ENCODE measurements at places on chromosomes 2 and 18.

DNA sequence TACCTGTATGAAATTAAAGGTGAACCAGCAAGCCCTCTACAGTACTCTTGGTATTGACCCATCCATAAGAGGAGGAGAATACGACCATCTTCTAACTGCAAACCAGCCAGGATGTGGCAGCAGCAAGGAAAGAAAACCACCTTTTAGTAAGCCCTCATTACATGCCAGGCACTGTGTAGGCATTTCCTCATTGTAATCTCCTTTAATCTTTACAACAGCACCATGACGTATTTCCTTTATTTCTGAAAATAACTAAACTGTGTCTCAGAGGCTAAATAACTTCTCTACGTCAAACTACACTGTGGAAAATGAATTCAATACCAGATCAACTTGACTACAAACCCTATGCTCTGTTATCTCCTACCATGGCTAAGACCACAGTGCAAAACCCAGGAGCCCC, 18.2 kb downstream of the WDR35 start:
- DNase-seq = no peak

GRCh38 chr2:241188361-241189092, at the start of gene ANO7:
Gene ANO7, plus strand, starts transcription at chr2:241188677. Its CDS starts 1,387 bp downstream, at chr2:241190064.
- DNase-seq = no peak

GRCh38 chr2:160940699-160941098, 219.5 kb upstream of the TANK start:
- peak; percentile 9 for DNase-seq

GRCh38 chr2:120629241-120629895, 106.3 kb upstream of the GLI2 start:
- no peak for DNase-seq

GRCh38 chr2:110858993-110859701, 126.8 kb downstream of the ACOXL start:
- DNase-seq = no peak

DNA sequence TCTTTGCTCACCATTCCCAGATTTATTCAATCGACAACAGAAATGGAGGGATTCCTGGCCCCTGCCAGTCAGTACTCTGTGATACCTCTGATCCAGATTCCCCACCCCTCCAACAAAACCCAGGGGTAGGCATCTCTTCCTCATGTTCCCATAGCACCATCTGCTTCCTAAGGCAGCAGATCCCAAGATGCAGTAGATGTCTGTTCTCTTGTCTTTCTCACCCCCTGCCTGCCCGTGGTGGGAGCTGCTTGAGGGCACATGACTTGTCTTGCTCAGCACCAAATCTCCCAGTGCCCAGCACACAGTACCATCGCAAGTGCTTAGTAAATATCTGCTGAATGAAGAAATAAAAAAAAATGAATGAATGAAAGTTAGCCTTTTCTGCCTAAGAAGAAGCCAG, 98.2 kb downstream of the ZBTB7C start:
- DNase-seq = no peak

GRCh38 chr2:98880266-98881152, 55.5 kb downstream of the CRACDL start:
- no peak for DNase-seq

DNA sequence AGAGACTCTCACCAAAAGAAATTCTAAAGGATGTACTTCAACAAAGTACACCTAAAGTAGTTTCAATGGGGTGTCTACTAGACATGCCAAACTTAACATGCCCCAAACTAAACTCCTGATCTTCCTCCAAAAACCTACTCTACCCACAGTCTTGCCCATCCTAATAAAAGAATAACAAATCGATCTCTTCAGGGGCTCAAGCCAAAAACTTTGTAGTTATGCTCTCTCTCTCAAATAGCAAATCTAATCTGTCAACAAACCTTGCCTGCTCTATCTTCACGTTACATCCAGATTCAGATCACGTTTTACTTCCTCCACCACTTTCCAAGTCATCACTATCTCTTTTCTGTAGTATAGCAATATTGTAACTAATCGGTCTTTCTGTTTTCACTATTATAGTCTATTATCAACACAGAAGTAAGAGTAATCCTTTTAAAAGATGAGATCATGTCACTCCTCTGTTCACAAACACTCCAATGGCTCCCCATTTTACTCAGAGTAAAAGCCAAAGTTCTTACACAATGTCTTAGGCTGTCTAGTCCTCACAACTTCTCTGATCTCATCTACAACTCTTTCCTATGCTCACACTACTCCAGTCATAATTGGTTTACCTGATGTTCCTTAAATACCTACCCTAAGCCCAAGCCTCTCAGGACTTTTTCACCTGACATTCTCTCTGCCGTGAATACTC, 79.9 kb downstream of the THADA start:
- DNase-seq = no peak

GRCh38 chr2:96399342-96400048, 63.9 kb downstream of the NCAPH start:
- no peak for DNase-seq

GRCh38 chr2:202140522-202141252, 67.6 kb downstream of the KIAA2012 start:
- DNase-seq = no peak

GRCh38 chr2:121330921-121331320, 45.9 kb upstream of the TFCP2L1 start:
- no peak for DNase-seq

- no peak for DNase-seq
These were observed 252.5 kb downstream of the SMAD2 start for GRCh38 chr18:47677952-47678351.

DNA sequence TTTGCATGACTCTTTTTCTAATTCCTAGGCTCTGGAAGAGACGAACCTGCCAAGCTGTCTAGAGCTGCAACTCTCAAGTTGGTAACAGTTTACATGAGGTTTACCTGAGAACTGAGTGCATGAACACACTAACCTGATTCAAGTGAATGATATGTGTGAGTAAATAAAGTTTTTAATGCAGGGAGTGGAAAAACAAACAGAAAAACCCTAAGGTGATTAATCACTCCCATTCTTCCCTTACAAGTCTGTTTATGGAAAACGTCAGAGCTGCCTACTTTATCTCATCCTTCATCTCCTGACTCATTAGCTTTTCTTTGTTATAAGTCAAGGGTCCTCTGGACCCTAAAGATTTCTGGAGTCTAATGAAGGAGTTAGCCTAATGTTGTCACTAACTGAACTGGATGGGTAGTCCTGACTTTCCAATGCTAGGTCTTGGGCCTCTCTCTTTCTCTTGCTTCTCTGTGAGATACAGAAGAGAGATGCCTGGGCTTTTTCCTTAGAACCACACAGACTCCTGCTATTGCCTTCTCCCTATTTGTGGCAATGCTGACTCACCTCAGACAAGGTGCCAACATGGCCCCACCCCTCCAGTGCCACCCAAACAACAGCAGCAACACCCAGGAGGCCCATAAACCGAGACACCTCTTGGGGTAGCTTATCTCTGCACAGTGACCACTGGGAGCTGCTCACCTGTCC, 952.4 kb downstream of the EPHA4 start:
- DNase-seq = no peak

DNA sequence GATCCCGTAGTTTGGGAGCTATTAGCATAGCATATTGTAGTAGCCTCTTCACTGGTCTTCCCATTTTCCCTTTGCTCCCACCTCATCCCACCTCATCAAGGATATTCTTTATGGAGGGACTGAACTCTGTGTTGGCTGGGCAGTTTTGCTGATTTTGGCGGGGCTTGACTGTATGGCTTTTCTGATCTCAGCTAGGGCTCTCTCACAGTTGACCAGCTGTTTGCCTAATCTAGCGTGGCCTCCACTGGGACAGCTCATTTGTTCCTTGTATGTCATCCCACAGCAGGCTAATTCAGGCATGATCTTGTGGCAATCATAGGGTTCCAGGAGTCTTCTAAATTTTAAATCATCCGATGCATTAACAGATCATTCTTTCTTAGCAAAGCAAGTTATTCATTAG, 30.2 kb upstream of the MTX2 start:
- no peak for DNase-seq

DNA sequence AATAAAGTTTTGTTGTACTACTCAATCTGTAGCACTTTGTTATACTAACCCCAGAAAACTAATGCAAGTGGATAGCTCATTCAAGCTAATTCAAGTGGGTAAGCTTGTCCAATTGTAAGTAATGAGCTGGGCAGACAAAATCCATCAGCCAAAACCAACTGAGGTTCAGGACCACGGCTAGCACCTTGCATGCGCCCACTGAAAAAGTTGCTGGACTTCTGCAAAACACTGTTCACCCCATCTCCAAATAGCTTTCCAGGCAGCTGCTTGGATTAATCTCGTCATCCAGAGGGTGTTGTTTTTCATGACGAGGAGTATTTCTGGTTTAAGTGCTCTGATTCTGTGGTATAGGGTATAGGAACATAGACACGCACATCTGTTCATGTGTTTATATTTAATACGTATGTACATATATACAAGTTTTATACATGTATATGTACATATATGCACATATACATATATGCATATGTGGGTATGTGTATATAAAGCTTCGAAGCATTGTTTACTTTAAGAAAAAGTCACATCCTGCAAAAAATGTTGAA, 307.5 kb downstream of the GALR1 start:
- no peak for DNase-seq

GRCh38 chr2:120516679-120517314, 170.9 kb downstream of the INHBB start:
- DNase-seq = no peak

DNA sequence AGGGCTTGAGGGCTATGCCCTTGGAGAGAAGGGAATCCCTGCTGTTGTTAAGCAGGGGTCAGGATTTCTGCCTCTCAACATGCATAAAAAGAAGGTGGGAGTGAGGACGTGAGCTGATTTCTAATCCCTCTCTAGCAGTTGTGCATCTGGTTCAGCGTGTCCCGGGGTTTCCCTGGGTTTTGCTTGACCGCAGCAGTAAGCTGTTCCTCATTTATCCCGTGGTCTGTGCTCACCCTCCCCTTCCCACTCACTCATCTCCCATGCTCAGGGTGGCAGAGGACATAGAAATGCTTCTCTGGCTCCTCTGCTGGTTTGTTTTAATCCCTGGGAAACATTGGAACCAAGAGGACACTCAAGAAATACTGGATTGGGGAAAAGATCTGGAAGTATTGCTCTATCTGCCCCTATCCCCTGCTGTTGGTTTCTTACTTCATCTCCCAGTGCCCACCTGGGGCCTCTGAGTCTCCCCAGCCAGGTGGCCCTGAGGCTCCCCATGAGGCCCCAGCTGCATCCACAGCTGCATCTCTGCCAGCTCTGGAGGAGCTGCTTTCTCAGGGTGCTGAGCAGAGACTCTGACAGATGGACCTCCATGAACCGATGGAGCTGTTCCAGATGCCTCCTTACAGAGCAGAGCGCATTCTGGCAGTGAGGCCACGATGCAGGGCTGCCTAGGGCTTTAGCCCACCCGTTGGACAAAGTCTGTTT, 36.1 kb downstream of the TET3 start:
- DNase-seq = no peak

DNA sequence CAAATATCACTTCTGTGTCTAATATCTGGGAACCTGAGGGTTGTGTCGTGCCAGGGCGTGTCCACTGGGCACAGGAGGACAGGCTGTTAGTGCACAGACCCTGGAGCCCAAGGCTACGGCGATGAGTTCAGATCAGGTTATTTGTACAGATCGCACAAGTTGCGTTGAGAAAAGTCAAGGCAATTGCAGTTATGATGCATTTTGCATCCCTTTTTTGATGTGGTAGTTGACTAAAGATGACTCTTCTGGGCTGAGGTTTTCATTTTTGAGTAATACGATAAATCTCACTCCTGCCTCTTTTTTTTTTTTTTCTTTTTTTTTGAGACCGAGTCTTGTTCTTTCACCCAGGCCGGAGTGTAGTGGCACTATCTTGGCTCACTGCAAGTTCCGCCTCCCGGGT, 7.2 kb downstream of the RBFA start:
- peak; percentile 16 for DNase-seq

DNA sequence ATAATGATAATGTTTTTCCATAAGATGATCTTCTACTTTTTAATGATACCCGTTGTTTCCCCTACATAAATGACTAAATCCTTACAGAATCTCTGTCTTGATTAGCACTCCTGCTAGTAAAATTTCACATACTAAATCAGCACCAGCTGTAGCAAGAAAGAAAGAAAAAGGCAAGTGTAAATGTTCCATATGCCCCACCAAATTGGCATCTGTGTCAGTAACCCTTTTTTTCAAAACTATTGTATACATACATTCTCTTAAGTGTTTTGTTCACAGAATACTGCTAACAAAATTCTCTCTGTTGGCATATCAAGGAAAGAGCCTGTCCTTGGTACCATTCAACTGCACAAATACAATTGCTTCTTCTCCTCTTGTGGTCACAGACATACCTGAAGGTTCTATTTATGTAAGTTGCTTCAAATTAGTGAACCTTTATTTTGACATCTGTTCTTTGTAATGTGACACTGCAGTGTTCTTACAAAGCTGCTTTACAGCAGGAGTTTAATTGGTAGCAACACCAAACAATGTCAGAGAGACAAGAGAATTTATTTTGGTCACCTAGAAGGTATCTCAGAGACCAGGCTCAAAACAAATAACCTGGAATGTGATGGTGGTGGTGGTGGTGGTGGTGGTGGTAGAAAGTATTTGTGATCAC, 641.9 kb downstream of the ZEB2 start:
- no peak for DNase-seq

- no peak for DNase-seq
These were observed 15.4 kb upstream of the REG1B start for GRCh38 chr2:79103214-79103613.

- DNase-seq = no peak
These were observed 1078.5 kb upstream of the ZEB2 start for GRCh38 chr2:145598434-145598833.

- DNase-seq = no peak
These were observed 656 bp downstream of the UNC80 start for GRCh38 chr2:209772290-209772685.

GRCh38 chr2:64988420-64989125, 626 bp upstream of the SLC1A4 start:
- DNase-seq = peak; percentile 81

DNA sequence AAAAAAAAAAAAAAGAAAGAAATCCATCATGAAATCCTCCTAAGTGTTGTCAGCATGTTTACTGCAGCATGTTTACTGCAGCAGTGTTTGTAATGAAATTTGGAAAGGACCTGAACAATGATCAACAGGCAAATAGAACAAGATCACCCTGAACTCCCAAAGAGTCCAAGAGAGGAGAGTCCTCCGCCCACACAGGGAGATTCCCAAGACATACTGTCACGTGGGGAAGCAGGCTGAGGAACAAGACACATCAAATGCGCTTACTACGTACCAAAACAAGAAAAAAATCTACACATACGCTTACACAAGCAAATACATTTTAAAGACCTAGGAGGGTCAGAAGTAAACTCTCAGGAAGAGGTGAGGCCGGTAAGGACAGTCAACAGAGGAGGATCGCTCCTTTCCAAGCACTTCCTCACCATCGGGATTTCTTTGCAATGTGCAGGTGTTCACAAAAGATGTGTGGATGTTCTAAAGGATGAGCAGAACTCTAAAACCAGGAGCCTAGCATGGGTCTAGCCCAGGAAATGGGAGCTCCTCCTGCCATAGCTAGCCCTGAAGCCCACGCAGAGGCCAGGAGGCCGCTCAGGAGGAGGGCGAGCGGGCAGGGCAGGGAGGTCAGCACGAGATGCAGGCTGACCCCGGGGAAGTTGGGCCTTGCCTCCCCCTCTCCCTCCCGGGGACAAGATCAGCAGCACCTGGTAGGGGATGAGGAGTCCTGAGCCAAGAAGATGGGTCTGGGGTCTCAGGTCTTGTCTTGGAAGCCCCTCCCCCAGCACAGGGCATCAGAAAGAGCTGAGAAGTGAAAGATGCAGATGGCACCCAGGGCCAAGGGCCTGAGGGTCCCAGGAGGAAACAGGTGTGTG, 66.4 kb downstream of the ZNF516 start:
- DNase-seq = no peak
